ENCODE measurements at places on chromosomes 1 and 21.

GRCh38 chr1:179825206-179825605 is 52.4 kb downstream of the TOR1AIP2 start:
- DNase-seq: peak; percentile 24

GRCh38 chr1:218985424-218985984 is 188.2 kb upstream of the LYPLAL1 start:
- DNase-seq: no peak

- DNase-seq: no peak
Observed at GRCh38 chr1:41537251-41537650, 52.8 kb upstream of the EDN2 start.

DNA sequence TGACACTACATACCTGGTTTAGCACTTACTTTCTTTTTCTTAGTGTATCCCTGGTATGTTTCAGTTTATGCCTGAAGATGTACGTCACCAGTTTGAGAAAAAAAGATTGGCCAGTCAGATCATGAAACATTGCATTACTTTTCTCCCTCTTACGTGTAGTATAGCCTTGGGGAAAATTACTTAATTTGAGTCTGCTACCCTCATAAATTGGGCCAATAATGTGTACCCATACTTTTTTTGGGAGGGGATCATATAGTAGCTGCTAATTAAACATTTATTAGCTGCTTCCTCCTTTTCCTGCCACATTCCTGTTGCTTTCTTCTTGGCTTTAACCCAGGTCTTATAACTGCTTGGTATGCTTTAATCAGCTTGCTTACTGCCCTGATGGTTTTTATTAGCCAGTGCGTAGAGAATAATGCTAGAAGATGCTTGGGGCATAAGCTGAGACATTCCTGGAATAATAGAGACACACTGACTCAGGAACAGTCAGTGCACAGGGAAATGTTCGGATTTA is 32.1 kb downstream of the RABGAP1L start:
- no peak for DNase-seq

DNA sequence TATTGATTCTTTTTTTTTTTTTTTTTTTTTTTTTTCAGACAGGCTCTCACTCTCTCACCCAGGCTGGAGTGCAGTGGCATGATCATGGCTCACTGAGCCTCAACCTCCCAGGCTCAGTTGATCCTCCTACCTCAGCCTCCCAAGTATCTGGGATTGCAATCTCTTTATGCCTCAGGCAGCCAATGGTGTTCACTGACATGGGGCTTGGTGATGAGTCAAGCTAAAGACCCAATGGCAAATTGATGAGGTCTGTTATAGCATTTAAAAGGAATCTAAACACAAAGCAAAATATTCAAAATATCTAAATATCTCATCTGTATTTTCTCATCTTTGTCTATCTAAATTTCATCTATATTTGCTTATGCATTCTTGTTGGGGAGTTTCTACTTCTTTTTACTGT is 30.5 kb upstream of the CAMSAP2 start:
- DNase-seq: no peak

DNA sequence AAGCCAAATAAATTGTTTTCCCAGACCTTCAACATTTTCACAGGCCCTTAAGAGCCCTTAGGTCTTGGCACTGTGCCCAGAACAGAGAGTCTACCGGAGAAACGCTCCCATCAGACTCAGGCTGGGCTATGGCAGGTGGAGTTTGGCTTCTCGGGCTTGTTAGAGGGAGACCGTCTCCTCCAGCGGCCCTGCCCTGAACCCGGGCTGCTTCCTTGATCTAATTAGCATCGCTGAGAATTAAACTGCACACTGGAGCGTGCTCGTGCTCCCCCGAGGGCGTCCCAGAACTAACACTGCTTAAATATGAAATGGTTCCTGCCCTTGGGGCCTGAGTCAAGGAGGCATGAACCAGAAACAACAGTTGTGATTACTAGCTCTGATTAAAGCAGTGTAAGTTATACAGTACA is 634.4 kb downstream of the MATN1 start:
- no peak for DNase-seq
